Nephron progenitor cell (in vitro differentiated cells): ENCODE measurements at places on chromosomes 3 and 15.

DNA sequence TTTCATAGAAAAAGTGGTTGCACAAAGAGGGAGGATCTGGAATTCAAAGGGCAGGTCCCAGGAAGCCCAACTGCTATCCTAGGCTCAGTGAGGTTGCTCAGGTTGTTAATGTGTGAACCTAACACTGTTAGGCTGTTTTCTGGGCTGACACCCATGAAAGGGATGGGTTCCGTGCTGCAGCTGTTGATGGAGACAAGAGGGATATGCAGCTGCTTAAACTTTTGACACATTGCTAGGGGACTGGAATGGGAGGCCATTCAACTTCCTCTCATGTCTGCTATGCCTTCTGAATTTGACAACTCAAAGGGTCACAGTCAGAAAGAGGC is 198.0 kb upstream of the NR2E3 start:
- DNase-seq, result no peak

DNA sequence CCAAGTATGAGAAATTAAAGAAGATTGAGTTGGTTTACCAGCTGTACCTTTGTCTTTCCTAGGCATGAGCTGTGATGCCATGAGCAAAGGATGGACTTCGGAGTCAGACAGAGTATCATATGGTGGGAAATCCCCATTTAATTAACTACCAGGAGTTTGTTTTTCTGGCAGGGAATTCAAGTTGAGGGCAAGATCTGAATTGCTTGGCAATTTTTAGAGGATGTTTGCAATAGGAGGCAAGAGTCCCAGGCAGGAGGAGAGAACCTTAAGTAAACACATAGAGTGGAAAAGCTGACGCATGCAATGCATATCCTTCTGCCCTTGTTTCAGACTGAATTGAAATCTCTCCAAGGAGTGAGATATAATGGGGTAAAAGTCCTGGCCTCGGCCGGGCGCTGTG is 569.7 kb upstream of the MDFIC2 start:
- no peak for DNase-seq

DNA sequence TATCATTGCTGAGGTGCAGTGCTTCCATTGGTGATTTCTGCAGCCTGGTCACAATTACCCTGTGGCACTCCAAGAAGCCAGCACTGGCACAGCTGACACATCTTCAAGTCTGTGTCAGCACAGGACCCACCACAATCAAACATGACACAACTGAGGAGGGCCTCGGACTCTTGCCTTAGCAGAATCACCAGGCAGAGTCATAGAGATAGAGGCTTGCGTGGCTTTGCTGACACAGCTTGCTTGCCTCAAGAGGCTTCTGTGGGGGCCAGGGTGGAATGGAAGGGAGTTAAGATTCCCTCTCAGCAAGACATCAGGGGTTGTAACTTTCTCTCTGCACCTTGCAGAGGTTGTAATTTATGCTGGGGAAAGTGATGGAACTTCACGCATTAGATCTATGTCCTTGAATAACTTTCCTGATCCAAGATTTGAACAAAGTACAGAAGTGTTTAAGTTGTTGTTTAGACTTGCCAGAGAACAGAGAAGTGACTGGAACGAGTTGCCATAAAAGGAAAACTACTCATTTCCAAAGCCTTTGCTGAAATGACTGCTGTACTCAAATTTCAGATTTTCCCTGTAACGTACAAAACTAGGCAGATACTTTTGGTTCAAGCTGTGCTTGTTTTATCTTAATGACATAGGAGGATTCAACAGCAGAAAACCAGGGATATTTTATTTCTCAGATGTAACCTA is 170.7 kb downstream of the DIPK2A start:
- no peak for DNase-seq

- no peak for DNase-seq
Measured at GRCh38 chr3:102248981-102249705, 185.7 kb upstream of the ZPLD1 start.

DNA sequence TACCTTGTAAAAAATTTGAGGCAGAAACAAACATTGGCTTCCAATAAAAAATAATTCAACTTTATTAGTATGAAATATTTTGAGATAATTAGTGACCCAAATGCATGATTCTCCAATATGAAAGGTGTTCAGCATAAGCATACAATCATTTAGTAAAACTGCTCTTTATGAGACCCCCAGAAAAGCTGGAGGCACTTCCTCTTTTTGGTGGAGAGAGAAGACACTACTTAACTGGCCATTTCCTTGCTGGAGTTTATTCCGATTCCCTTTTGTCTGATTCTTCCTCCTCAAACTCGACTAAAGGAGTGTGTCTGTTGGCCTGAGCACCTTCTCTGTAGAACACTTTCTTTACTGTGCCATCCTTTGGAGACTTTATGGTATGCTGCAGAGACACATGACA is 34.8 kb upstream of the DCUN1D1 start:
- no peak for DNase-seq

DNA sequence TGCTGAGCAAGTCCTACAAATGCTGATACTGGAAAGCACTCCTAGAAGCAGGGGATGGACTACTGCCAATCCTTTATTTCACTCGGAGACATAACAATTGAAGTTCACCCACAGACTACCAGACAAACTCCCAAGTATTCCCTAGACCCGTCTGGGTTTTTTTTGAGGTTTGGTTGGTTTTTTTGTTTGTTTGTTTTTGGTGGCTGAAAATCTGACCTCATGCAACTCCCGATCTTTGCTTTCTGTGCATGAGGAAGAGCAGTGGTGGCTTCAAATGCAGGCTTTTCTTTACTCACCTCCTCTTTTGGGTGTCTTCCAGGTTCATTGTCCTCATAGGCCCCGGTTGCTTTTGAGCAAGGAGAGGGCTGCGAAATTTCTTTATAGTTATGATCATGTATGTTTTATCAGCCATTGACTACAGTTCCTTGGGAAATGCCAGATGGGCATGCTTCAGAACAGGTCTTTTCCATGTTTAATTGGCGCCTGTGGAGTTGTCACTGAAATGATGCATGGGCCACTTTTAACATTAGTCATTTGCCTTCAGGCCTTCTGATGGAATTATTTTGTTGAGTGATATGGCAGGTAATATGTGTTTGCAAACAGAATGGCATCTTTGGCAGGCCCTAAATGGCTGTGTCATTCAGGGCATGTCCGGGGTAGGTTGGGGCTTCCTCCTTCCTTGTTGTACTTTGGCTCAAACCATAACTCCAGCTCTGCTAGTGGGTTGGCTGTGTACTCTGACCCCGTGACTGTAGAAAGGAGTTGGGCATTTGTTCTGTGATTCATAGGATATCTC is 81.3 kb upstream of the ZBED2 start:
- DNase-seq, result no peak

DNA sequence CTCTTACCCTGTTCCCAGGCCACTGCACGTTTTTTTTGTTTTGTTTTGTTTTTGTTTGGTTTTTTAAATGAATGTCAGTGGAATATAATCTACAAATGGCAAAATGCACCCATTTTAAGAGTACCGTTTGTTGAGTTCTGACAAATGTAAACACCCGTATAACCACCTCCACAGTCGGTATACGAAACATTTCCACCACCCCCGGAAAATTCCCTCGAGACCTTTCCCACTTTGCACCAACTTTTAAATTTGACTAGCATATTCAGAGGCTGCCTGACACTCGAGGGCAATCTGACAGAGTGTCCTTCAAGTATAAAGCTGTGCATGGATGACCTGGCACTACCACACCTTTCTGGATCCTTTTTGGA is 613 bp upstream of the ARHGEF3 start:
- DNase-seq, result no peak

- DNase-seq, result no peak
Measured at GRCh38 chr3:178306432-178307115, 229.7 kb upstream of the KCNMB2 start.

- peak; percentile 17 for DNase-seq
Measured at GRCh38 chr3:152269831-152270734, 1.4 kb downstream of the MBNL1 start.

- DNase-seq, result no peak
Measured at GRCh38 chr3:106485217-106485616, 616.4 kb upstream of the CBLB start.

GRCh38 chr3:27596921-27597320 is 112.7 kb upstream of the SLC4A7 start:
- no peak for DNase-seq

DNA sequence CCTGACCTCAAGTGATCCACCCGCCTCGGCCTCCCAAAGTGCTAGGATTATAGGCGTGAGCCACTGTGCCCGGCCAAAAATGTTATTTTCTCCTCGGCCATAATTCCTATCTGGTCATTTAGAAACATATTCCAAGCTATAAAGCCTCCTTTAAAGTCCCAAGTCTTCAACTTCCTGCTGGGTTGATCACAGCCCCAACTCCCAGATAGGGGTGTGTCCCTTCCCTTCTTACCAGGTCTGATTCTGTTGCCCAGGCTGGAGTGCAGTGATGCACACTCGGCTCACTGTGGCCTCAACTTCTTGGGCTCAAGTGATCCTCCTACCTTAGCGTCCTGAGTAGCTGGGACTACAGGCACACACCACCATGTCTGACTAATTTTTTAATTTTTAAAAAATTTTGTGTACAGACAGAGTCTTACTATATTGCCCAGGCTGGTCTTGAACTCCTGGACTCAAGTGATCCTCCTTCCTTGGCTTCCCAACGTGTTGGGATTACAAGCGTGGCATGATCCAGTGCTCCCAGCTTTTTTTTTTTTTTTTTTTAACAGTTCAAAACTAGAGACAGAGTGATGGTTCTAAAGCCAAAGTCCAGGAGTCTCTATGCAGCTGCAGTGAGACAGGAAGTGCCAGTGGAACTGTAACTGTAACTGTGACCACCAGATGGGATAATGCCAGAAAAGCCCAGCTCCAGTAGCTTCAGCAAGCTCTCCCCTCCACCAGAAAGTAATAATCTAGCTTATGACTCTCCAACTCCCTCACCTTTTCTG is 8.2 kb upstream of the PRKAR2A start:
- DNase-seq, result no peak

DNA sequence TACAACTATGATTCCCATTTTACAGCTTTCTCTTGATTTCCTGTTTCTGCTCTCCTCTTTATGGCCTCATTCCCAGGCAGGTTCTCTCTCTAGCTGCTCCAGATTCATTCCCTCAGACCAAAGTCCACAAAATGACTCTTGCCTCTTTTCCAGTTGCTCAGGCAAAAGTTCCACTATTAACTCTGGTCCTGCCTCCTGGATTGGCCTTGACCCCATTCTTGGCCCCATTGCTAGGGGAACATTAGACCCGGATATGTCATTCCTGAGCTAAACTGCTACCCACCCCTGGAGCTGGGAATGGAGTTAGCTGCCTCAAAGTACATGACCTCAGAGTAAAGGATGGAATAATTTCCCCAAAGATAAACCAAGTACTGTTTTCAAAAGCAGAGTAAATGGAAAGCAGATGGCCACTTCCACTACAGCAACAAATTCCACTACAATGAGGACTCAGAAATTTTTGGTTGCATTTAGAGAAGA is 73.0 kb upstream of the GAP43 start:
- DNase-seq, result no peak
